Fibroblast of the aortic adventitia (primary cell): ENCODE measurements at places on chromosomes 2 and 18. TPM values are rescaled to one million over a fixed set of nuclear protein-coding genes. Genes with fewer than 3 reads are reported as not detected.

The AGAP1 gene
- 9.8 and 12.3 TPM in 2 replicates for total RNA-seq

The CEP192 gene
- 27.2 and 38.3 TPM in 2 replicates for total RNA-seq

The RNF152 gene
- 7.3 and 12.8 TPM in 2 replicates for total RNA-seq

The DOCK10 gene
- 66.2 and 71.3 TPM in 2 replicates for total RNA-seq

The RIT2 gene
- not detected in 2 replicates for total RNA-seq

The CD302 gene
- 23.0 and 33.0 TPM in 2 replicates for total RNA-seq

The BOK gene
- total RNA-seq, result 15.3 and 21.4 TPM in 2 replicates

The PROKR1 gene
- total RNA-seq, result not detected in 2 replicates

The FAM237A gene
- not detected in 2 replicates for total RNA-seq

The CCDC141 gene
- 1.8 and 2.7 TPM in 2 replicates for total RNA-seq

The TM4SF20 gene
- total RNA-seq, result 0.57 TPM in 1 of 2 replicates, not detected in the other

The L3MBTL4 gene
- not detected in 2 replicates for total RNA-seq

The CDK15 gene
- 4.5 and 7.0 TPM in 2 replicates for total RNA-seq

The C2orf78 gene
- total RNA-seq, result not detected in 2 replicates

The DSEL gene
- total RNA-seq, result 18.5 and 108 TPM in 2 replicates

The ANKRD30B gene
- 0.36 and 2.7 TPM in 2 replicates for total RNA-seq

The HOXD1 gene
- total RNA-seq, result not detected in 2 replicates

The PRKAG3 gene
- 0.18 and 0.41 TPM in 2 replicates for total RNA-seq

The TUBB8B gene
- not detected in 2 replicates for total RNA-seq

The POTEC gene
- under 0.01 TPM in 1 of 2 replicates, not detected in the other for total RNA-seq

The ERFE gene
- 2.8 and 3.4 TPM in 2 replicates for total RNA-seq

The EIPR1 gene
- 23.3 and 36.1 TPM in 2 replicates for total RNA-seq

The DUSP2 gene
- 0.36 and 1.4 TPM in 2 replicates for total RNA-seq

The PSMA8 gene
- total RNA-seq, result not detected in 2 replicates

The TBC1D8 gene
- 12.4 and 21.3 TPM in 2 replicates for total RNA-seq

The HAAO gene
- total RNA-seq, result 0.90 and 5.4 TPM in 2 replicates

The POTEJ gene
- not detected in 2 replicates for total RNA-seq

The CIB4 gene
- total RNA-seq, result not detected in 2 replicates

The SULT1C2 gene
- 0.27 and 2.6 TPM in 2 replicates for total RNA-seq

The HOXD12 gene
- not detected in 2 replicates for total RNA-seq

The GKN1 gene
- total RNA-seq, result not detected in 2 replicates

The ANKRD62 gene
- not detected in 2 replicates for total RNA-seq

The OLA1 gene
- 31.9 and 89.7 TPM in 2 replicates for total RNA-seq

The MRPL19 gene
- 38.0 and 150 TPM in 2 replicates for total RNA-seq

The ERBB4 gene
- total RNA-seq, result 0.16 and 5.8 TPM in 2 replicates

The PPIG gene
- total RNA-seq, result 43.5 and 43.7 TPM in 2 replicates

The PLEKHH2 gene
- 5.4 and 20.0 TPM in 2 replicates for total RNA-seq

The CAD gene
- 28.9 and 35.5 TPM in 2 replicates for total RNA-seq

The C2orf72 gene
- not detected in 2 replicates for total RNA-seq

The GREB1 gene
- total RNA-seq, result under 0.01 and 1.7 TPM in 2 replicates

The ADNP2 gene
- 8.7 and 23.9 TPM in 2 replicates for total RNA-seq

The ASPRV1 gene
- total RNA-seq, result 0.54 TPM in 1 of 2 replicates, not detected in the other

The VWC2L gene
- total RNA-seq, result not detected in 2 replicates

The ITGB6 gene
- under 0.01 TPM in 1 of 2 replicates, not detected in the other for total RNA-seq

The NCKAP5 gene
- total RNA-seq, result 1.7 and 4.4 TPM in 2 replicates

The PDE1A gene
- total RNA-seq, result 18.7 and 34.9 TPM in 2 replicates

The KIF1A gene
- total RNA-seq, result under 0.01 TPM in 1 of 2 replicates, not detected in the other

The D2HGDH gene
- 9.3 and 44.1 TPM in 2 replicates for total RNA-seq

The TMEM182 gene
- total RNA-seq, result 2.1 TPM in 1 of 2 replicates, not detected in the other

The MYL12A gene
- 251 and 733 TPM in 2 replicates for total RNA-seq

The APCDD1 gene
- total RNA-seq, result 0.09 TPM in 1 of 2 replicates, not detected in the other

The ING5 gene
- total RNA-seq, result 14.6 and 29.2 TPM in 2 replicates

The LHCGR gene
- total RNA-seq, result 0.25 TPM in 1 of 2 replicates, not detected in the other

The CLHC1 gene
- total RNA-seq, result 14.3 and 36.5 TPM in 2 replicates

The FIGN gene
- total RNA-seq, result 2.5 and 4.1 TPM in 2 replicates
